ENCODE measurements at places on chromosomes 7 and 10.
A peak's percentile ranks its signal among the peaks of the same experiment; 100 is the strongest.

- DNase-seq: no peak
These were observed 36.3 kb upstream of the RNF32 start for GRCh38 chr7:156604311-156604710.

DNA sequence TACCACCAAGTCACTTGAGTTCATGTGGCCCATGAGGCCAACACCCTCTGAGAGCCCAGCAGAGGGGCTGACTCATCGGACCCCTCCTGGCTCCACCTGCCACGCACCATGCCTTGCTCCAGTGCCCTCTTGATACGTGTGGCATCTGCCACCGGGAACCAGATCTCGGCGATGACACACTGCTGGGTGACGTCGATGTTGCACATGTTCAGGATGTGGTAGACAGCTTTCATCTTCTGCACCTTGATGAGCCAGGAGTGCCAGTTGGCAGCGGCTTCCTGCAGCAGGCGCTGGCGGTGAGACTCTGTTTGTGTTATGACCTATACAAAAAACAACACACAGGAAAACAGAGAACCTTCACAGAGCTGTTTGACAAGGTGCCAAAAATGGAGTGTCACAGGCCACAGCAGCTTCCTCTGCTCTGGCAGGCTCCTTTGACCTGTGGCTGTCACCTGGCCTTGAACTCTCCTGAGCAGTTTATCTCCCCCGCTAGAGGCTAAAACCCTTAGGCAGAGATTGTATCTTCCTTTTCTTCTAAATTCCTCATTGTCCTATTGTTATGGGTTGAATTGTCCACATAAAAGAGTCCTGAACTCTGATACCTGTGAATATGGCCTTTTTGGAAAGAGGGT is 45.2 kb upstream of the TMEM213 start:
- peak; percentile 82 for DNase-seq

DNA sequence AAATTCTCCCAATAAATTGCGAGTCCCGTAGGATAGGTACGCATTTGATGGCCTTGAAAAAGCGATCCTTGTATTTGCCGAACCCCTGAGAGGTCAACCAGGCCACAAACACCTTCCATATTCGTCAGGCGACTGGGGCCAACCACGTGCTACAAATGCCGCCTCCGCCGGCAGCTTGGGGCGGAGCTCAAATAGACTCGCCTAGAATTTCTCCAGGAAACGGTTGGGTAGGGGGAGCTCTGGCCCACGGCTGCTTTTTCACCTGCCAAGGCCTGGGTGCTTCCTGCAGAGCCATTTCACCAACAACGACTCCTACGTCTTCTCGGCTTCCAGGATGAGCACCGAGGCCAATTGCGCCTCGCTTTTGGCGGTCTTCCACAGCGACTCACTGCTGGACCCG is 53.4 kb upstream of the KIF5B start:
- DNase-seq: no peak

GRCh38 chr7:157641866-157642265 is 305.1 kb downstream of the DNAJB6 start:
- DNase-seq: no peak

DNA sequence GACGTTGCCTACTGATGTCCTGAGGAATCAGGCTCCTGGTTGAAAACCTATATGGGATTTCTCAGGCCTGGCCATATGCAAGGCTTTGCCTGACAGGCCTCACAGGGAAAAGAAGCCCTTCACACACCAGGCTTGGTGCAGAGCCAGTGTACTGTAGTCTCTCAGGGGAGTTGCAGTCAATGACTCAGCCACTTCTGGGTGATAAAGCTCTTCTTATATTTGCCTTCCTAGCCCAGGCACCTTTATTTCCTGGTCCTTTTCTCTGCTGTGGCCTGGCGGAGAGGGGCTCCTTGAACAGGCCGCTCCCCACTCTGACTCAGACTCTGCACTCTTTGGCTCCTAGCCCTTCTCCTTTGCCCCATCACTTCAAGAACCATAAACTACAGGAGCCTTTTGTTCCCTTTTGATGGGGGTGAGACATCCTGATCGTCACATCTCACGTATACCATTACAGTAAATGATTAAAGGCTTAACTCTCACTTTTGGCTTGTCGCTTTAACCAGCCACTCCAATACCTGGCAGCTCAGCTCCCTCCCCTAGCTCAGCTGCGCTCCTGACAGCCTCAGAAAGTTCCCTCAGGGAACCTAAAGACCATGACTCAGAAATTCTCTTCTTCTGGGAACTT is 33.5 kb downstream of the DPY19L1 start:
- DNase-seq: no peak

GRCh38 chr7:40880581-40880980 is 745.8 kb downstream of the SUGCT start:
- DNase-seq: no peak

DNA sequence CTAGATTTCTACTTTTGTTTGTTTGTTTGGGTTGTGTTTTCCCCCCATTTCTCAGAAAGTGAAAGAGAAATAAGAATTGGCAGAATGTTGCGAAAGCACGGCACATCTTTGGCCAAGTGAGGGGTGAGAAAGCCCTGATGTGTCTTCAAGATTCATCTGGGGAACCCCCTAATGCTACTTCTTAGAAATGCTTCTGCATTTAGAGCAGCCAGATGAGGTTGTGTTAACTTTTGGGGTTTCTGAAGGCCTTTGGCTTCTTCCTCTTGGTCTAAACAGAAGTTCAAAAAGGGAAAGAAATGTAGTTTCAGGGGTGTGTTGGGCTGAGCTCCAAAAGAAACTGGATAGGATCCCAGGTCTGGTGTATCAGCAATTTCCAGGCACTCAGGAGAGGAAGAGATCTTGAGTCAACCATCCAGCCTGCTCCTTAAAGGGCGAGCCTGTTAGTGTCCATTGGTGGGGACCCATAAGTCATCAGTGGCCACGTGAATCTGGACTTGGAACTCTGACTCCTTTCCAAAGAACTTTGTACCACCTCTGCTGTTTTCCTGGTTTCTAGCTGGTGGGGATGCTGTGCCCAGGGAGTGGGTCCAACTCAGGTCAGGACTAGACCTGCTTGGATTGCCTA is 6.5 kb downstream of the DUSP5 start:
- no peak for DNase-seq

DNA sequence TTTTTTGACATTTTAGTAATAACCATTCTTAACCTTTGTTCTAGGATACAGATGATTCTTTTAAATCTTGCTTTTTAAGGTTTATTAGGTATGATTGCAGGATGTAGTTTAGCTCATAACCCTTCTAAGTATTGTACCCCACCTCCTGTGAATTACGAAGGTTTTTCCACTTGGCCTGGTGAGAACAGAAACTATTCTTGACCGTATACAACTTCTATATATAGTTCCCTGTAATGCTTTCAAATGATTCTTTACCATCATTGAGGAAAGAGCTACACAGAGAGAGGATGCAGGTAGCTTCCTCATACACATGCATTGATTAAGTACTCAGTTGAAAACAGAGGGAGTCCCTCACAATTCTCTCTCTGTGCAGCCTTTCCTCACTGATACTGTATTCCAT is 86.3 kb downstream of the PALS2 start:
- no peak for DNase-seq

GRCh38 chr7:142231716-142232115 is 26.1 kb downstream of the PRSS58 start:
- no peak for DNase-seq

DNA sequence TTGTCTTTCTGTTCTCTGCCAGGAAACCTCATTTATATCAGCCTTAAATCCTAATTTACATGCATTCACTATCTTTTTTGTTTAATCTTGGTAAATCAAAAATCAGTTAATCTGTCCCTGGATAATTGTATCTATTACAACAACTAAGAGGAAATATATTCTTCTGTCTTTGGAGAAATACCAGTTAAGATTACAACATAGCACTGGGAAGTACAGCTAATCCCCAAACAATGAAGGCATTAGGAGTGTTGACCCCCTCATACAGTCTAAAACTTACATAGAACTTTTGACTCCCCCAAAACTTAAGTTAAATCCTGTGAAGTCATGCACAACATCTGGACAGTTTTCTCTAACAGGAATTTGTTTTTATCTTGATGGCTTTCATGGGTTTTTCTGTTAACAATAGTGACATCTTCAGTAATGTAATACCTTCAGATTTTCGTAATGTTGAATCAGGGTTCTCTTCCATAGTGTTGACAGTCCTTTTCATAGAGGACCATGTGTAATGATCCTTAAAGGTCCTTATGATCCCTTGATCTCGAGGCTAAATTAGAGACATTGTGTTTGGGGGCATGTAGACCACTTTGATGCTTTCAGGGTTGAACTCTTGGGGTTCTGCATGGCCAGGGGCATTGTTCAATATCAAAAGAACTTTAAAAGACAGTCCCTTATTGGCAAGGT is 24.1 kb upstream of the ABCC2 start:
- no peak for DNase-seq

DNA sequence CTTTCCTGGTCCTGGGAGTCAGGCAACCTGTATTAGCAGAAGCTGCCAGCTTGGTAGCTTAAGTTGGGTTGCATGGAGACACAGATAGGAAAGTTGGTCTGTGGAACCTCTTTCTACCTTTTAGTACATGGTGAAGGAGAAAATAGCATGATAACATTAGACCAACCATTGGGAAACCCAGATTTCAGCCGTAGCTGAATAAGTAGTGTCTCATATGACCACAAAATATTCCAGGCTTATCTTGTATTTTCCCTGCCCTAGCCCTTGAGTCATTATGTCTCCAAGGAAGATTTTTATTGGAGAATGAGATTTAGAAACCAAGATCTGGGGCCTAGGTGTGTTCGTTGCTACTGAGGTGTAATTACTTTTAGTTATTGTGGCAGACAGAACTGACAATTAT is 67.2 kb downstream of the CCSER2 start:
- DNase-seq: no peak

DNA sequence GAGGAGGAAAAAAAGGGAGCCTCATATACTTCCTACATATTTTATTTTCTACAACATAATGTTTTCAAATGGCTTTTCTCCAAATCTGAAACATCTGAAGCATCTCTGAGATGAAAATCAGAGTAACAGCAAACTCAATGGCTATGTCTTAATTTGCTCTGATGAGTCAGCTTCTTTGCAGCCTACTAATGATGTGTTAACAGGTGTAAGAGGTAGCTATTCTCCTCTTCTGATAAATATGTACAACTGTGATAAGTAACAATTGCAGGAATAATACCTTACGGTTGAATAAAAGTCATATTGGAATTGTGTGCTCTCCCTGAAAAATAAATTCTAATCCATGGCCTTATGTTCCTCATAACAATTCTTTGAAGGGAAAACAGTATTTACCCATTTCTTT is 45.2 kb downstream of the GNAT3 start:
- DNase-seq: no peak

GRCh38 chr7:81482600-81483186 is 287.2 kb downstream of the HGF start:
- DNase-seq: peak; percentile 16

DNA sequence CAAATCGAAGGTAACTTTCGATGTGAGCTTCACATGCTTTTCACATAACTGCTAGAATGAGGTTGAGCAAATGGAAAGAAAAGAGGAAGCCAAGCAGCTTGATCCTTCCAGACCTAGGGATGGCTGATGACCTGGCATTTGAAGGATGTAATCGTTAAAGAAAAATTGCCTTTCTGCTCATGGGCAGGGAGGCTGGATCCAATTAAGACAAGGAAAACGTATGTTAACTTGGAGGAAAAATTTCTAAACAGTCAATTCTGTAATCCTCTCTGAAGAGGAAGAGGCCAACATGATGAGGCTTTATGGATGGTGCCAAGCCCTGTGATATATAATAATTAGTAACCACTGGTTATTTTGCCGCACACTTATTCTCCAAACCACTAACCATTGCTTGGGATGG is 12.5 kb downstream of the GRK5 start:
- no peak for DNase-seq

- DNase-seq: no peak
These were observed 41.5 kb downstream of the KLRG2 start for GRCh38 chr7:139441961-139442360.

DNA sequence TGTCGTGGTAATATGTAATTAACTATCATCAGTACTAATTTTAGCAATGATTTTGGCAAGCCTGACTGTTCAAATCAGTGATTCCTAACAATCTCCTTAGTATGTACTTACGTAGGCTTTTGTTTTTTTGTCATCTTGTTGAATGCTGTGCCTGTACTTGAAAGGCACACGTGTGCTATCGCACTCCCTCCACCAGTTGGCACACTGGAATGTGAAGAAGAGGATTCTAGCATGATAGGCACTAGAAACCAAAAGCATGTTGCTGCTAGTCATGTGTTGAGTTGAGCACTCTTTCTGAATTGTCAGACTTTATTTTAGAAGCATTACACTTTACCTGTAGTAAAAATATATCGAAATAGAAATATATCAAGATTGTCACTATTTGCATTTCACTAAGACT is 59.1 kb downstream of the TASOR2 start:
- DNase-seq: no peak

DNA sequence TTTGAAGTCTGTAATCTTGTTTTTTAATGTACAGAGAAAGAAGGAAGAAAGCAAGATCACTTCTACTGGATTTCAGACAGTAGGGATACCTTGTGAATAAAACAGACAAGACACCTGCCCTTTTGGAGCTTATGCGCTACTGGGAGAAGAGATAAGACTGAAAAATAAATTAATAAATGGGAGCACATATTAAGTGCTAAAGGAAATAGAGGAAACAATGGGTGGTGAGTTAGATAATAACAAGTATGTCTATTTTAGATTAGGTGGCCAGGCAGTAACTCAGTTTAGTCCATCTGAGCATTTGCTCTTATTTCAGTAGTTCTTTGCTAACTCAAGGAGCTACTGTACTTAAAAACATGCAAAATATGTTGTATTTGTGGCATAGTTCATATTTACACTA is 15.9 kb downstream of the MIOS start:
- DNase-seq: no peak

DNA sequence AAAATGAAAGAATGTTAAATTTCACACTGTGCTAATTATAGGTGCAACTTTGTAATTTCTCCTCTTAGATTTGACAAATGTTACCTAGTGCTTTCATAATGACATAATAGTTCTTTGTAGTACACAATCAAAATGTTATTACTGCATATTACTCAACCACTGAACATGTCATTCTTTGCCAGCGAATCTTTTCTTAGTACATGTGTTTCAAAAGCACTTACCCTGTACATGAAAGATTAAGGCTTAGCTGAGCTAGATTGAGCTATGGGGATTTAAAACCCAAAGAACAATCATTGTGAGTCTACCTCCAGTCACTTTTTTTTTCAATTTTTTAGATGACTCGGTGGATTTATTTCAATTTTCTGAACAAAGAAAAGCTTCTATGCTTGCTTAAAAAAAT is 123.5 kb upstream of the FERD3L start:
- DNase-seq: no peak

DNA sequence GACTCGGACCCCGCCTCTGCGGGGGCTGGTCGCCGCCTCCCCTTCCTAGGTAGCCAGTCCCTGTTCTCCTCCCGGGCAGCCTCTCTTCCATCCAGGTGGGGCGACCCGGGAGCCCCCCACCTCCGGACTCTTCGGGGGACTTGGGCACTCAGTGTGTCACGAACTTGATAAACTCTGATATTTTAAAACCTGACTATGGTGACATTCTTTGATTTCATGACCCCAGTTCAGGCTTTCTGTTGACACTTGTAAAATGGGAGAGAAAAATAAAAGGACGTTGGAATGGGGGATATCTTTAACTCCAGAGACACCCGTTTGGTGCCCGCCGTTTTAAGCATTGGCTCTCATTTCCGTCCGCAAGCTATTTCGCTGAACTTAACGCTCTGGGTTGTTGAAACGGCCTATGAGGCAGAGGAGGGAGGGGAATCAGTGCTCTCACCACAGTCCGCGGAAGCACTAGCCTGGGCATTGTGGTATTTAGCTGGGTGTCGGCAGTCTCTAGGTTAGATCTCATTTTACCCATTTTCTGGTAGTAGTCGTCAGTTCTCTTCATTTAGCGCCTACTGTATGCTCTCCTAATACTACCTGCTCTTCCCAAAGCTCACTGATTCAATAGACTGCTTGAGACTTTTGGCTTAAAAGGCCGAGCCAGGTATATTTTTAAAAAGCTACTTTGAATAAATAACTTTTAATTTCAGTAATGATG is 738 bp downstream of the VPS26A start:
- DNase-seq: no peak

Measured in NCI-H1105 (cell line).